ENCODE measurements at places on chromosomes 6 and 20. TPM values are rescaled to one million over a fixed set of nuclear protein-coding genes. Genes with fewer than 3 reads are reported as not detected.

- no peak for DNase-seq
Observed at GRCh38 chr6:39206250-39206721, 23.0 kb downstream of the KCNK5 start.

VNN1 gene
- polyA plus RNA-seq, result not detected

GRCh38 chr20:6768228-6769140 is 998 bp downstream of the BMP2 start:
- DNase-seq, result no peak

DNA sequence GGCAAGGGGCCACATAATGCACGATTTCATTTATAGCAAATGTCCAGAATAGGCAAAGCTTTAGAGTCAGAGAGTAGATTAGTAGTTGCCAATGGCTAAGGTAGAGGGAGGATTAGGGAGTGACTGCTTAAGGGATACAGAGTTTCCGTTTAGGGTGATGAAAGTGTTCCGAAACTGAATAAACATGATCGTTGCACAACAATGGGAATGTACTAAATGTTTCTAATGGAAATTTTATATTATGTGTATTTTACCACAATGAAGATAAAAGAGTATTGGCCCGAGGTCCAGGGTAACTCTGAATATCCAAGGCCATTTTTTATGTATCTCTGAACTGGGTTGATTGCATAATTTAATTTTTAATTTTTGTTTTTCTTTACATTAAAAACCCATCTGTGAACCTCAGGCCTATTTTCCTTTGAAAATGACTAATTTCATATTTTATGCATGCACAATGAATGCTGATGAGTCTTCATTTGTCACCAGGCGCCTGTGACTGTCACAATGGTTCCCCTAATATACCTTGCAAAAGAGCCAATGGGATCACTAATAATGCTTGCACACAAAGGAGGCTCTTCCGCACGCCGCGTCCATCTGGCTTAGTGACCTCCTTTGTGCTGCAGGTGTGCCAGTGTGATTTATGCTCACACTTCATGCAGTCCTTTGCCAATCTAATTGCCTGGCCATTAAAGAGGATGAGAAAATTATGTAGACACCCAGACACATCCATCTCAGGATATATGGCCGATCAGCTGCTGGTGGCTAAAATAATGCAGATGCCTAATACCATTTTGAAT is 612.5 kb downstream of the CDH26 start:
- no peak for DNase-seq

- DNase-seq, result no peak
Observed at GRCh38 chr6:52641388-52641787, 29.5 kb upstream of the TMEM14A start.

APOM gene
- 4.8 TPM for polyA plus RNA-seq

BPIFA2 gene
- polyA plus RNA-seq, result not detected

JPH2 gene
- polyA plus RNA-seq, result 9.5 TPM

GRCh38 chr20:63233924-63234323 is 1.8 kb upstream of the BIRC7 start:
- DNase-seq, result no peak

DNA sequence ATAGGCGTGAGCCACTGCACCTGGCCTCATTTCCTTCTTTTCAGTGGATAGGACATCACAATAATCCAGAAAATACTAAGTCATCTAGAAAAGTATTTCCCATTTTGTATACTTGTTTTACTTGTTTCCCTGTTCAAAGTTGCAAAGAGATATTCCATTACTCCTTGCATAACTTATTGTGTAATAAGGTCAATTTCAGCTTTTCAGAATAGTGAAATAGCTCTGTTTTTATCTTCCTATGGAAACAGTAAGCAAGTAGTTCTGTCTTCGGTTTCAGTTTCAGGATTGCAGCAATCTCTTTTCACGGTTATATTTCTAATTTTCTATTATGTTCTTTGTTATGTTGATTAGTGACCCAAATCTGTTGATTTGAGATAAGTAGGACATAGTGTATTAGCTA is 6.0 kb downstream of the STX11 start:
- no peak for DNase-seq

GRCh38 chr20:50272724-50273446 is 82.3 kb downstream of the CEBPB start:
- DNase-seq, result no peak

CCHCR1 gene
- 11.0 TPM for polyA plus RNA-seq

GRCh38 chr6:168330403-168330802 is 10.8 kb upstream of the DACT2 start:
- no peak for DNase-seq

IBTK gene
- polyA plus RNA-seq, result 13.0 TPM

- DNase-seq, result no peak
Observed at GRCh38 chr20:32973077-32973717, 31.0 kb downstream of the SUN5 start.

FNDC1 gene
- 0.10 TPM for polyA plus RNA-seq

OLIG3 gene
- not detected for polyA plus RNA-seq

DNA sequence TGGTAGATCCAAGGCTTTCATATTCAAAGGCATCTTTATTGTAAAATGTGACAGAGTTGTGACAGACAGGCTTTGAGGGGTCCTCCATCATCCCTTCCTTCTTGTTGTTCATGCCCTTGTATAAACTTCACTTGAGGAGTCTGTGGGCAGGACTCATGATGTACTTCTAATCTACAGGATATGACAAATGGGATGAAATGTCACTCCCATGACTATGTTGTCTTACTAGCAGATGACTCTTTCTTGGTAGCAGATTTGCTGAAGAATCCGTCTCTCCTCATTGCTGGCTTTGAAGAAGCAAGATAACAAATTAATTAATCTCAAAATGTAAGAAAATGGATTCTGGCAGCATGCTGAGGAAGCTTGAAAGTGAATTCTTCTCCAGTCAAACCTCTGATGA is 566.1 kb downstream of the TFAP2B start:
- no peak for DNase-seq

TCF15 gene
- not detected for polyA plus RNA-seq

SIRPA gene
- polyA plus RNA-seq, result 34.1 TPM

PGC gene
- not detected for polyA plus RNA-seq

EDN1 gene
- polyA plus RNA-seq, result 3.2 TPM

- peak; percentile 86 for DNase-seq
Observed at GRCh38 chr20:50561379-50562078, 51.3 kb downstream of the PTPN1 start.

GRCh38 chr6:133085896-133086295 is 155.3 kb upstream of the EYA4 start:
- DNase-seq, result no peak

GRCh38 chr6:30359276-30359675 is 14.3 kb downstream of the RPP21 start:
- no peak for DNase-seq

- DNase-seq, result no peak
Observed at GRCh38 chr20:39503902-39504709, 542.0 kb downstream of the DHX35 start.

DNA sequence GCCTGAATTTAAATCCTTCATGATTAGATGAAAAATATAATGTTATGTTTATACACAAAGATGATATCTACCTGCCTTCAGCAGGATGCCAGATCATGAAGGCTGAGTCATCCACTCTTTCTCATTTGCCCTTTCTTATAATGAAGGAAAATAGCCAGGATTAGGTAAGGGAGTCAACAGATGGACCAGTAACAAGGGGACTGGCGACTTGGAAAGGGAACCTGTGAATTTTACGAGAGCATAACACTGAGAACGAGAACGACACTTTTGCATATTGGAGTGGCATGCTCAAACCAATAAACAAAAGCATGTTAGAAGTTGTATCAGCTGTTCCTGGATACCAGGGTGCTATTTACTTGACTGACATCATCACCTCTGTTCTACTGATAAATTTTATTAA is 154.0 kb downstream of the LAMP5 start:
- no peak for DNase-seq

GRCh38 chr6:16759181-16759645 is 2.0 kb downstream of the ATXN1 start:
- DNase-seq, result no peak

EMILIN3 gene
- 0.27 TPM for polyA plus RNA-seq

GRCh38 chr6:53290537-53291510 is 57.9 kb downstream of the ELOVL5 start:
- DNase-seq, result no peak

GRCh38 chr6:14287707-14288106 is 170.1 kb downstream of the CD83 start:
- DNase-seq, result no peak

DNA sequence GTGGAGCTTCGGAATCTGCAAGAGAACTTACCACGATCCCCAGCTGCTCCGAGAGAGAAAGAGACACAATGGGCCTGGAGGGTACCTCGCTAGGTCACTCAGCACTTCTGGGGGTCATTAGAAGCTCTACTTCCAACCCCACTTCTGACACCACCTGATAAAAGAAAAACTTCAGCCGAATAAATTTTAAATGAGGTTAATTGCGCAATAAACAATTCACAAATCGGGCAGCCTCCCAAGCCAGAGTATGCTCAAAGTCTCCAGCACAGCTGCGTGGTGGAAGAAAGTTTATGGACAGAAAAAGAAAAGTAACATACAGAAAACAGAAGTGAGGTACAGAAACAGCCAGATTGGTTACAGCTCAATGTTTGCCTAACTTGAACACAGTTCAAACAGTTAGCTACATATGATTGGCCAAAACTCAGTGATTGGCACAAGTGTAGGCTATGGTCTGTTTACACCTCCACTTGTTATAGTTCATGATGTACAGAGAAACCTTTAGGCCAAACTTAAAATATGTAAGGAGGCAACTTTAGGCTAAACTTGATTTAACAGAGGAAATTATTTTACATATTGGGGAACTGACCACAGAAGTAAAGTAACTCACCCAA is 52.6 kb downstream of the COL11A2 start:
- no peak for DNase-seq

- DNase-seq, result no peak
Observed at GRCh38 chr6:106187424-106187982, 101.4 kb downstream of the PRDM1 start.

- no peak for DNase-seq
Observed at GRCh38 chr20:50385733-50386640, 124.2 kb upstream of the PTPN1 start.

- DNase-seq, result no peak
Observed at GRCh38 chr6:5260111-5260620, 584 bp downstream of the LYRM4 start.

PAX1 gene
- polyA plus RNA-seq, result not detected

DNA sequence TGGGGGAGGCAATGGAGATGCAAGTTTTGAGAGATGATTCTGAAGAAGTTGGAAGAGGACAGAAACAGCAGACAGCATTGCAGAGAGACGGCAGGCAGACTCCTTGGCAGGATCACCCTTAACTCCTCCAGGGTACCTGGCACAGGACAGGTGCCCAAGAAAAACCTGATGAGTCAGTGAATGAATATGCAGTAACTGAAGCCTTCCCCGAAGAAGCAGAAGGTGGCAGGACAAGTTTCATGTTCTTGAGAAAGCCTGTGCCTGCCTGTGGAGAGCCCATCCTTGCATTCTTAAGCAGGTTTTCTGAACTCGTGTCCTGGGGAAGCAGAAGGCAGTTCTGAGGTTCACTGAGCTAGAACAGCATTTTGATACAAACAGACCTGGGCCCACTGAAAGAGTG is 79.6 kb upstream of the SASH1 start:
- no peak for DNase-seq

DNA sequence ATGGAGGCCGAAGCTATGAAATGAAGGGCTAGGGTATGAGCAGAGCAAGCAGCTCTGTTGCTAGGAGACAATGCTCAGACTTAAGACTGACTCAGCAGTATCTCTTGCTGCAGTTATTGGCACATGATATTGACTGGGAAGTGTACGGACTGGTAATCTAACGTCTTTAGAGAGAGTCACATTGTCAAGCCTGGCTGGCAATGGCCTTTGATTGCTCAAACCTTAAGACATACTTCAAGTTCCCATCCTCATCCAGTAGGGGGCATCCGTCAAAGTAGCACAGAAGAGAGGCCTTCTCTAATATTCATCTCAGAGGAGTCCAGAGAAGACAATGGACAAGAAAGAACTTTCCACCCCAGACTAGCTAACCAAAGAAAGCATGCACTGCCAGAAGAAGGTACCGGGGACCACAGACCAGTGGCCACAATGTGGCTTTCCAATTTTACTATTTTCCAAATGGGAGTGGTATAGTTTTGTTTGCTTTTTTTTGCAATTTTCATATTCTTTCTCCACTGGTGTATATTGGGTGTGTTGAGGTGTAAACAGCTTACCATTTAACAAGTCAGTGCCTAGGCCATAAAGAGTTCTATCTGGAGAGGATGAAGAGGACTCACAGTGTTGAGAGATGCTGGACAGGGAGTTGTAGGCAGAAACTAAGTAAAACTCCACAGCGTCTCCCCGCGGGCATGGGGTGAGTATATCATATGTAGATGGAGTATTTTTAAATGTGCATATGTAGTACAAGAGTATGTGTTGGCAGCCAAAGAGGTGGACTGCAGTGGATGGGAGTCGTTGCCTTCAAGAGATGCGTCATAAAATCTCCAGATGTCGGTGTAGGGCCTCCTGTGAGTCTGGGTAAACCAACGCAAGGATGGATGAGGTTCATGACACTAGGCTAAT is 36.7 kb downstream of the LRFN2 start:
- no peak for DNase-seq

DNA sequence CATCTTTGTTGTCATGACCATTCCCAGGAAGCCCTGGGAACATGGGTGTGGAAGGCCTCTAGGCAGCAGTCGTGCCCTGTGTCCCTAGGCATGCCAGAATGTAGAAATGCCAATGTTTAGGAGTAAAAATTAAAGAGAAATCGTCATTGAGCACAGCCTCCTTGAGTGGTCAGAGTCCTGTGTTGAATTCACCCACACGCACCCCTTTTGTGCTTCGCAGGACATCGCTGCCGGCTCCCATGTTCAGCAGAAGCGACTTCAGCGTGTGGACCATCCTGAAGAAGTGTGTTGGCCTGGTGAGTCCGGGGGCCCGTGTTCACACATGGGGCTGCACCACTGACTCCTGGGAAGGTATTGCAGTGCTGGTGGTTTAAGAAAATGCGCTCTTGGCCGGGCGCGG is 25.1 kb downstream of the OSBPL2 start:
- DNase-seq, result no peak

GRCh38 chr6:95994151-95994550 is 21.6 kb upstream of the FUT9 start:
- no peak for DNase-seq

- DNase-seq, result no peak
Observed at GRCh38 chr20:54356801-54357200, 118.6 kb upstream of the DOK5 start.

DNA sequence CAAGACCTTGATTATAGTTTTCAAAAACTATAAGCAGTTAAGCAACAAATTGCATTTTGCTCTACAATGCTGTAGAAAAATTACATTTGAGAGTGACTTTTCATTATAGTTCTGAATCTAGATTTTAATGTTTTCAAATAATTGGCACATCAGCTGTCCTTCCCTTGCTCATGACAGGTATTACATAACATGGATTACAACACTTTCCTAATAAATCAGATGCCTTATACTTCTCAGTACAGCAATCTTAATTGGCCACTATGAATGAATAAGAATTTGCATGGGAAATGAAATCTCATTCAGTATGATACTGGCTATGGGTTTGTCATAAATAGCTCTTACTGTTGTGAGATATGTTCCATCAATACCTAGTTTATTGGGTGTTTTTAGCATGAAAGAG is 29.9 kb downstream of the HSF2 start:
- no peak for DNase-seq
